Omental fat pad (tissue), 4 donors: ENCODE measurements at places on chromosomes 4 and X. TPM values are rescaled to one million over a fixed set of nuclear protein-coding genes. Genes with fewer than 3 reads are reported as not detected.

The DNAAF6 gene
- total RNA-seq = not detected

- no peak for DNase-seq
Measured at GRCh38 chr4:84753321-84753972, 170.5 kb downstream of the CDS1 start.

GRCh38 chr4:38752372-38752940, 30.3 kb downstream of the TLR10 start:
- no peak for DNase-seq

The IL1RAPL2 gene
- not detected for total RNA-seq

- DNase-seq = no peak
Measured at GRCh38 chr4:92551616-92552015, 247.8 kb downstream of the GRID2 start.

GRCh38 chr4:144685911-144686310, 40.0 kb downstream of the HHIP start:
- no peak for DNase-seq

The AGTR2 gene
- total RNA-seq = not detected

The ANKRD17 gene
- 80.2 TPM for total RNA-seq
